ENCODE measurements at places on chromosomes 1 and 21. TPM values are rescaled to one million over a fixed set of nuclear protein-coding genes. Genes with fewer than 3 reads are reported as not detected.

GRCh38 chr1:98947071-98947470 lies 57.6 kb downstream of the PLPPR5 start:
- no peak for DNase-seq

- no peak for DNase-seq
Measured at GRCh38 chr1:116674751-116675150, 7.2 kb upstream of the IGSF3 start.

GRCh38 chr1:239123260-239123659 lies 263.1 kb upstream of the CHRM3 start:
- no peak for DNase-seq

DNA sequence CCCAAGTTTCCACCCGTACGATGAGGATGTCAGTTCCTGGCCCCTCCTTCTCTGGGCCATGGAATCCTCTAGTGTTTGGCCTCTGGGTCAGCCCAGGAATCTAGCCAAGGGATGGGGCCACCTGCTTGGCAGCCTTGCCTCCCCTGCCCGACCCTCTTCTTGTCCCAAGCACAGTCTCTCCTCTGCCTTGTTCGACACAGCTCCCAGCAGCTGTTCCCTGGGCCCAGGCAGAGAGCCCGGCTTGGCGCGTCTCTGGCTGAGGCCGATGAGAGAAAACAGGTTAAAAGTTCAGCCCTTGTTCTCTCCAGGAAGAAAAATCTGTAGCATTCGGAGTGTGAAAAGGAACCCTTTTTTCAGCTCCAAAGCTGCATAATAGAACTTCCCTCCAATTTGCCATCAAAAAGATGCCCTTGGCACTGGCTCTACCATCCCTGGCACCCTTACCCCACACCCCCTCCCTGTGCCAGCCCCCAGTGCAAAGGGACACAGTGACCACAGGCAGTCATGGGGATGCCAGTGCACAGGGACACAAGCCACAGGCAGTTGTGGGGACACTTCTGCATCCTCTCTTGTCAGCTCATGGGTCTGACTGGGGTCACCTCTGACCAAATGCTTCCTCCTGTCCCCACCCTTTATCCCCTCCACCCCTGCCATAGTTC lies 68.4 kb downstream of the EPHB2 start:
- peak; percentile 48 for DNase-seq

- DNase-seq = no peak
Measured at GRCh38 chr1:184176058-184176457, 124.5 kb downstream of the TSEN15 start.

GRCh38 chr21:31295676-31296075 lies 48.4 kb downstream of the TIAM1 start:
- DNase-seq = no peak

- no peak for DNase-seq
Measured at GRCh38 chr1:206908038-206908437, 10.8 kb downstream of the IL24 start.

DNA sequence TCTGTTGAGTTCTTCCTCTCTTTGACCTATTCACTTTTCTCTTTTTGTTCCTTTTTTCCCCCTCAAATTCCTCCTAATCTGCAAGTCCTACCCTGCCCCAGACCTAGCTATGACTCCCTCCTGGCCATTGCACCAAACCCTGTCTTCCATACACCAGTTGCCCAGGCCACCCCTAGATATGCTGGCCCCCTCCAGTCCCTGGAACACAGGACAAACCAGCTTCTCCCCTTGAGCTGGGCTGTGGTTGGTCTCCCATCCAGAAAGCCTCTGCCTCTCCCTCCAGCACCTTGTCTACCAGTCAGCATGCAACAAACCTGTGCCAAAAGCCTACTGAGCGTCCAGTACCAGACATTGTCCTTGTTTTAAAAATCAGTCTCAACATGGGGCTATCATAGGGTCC lies 59.4 kb downstream of the ELK4 start:
- DNase-seq = no peak

Gene GGPS1
- 27.6 TPM for total RNA-seq

DNA sequence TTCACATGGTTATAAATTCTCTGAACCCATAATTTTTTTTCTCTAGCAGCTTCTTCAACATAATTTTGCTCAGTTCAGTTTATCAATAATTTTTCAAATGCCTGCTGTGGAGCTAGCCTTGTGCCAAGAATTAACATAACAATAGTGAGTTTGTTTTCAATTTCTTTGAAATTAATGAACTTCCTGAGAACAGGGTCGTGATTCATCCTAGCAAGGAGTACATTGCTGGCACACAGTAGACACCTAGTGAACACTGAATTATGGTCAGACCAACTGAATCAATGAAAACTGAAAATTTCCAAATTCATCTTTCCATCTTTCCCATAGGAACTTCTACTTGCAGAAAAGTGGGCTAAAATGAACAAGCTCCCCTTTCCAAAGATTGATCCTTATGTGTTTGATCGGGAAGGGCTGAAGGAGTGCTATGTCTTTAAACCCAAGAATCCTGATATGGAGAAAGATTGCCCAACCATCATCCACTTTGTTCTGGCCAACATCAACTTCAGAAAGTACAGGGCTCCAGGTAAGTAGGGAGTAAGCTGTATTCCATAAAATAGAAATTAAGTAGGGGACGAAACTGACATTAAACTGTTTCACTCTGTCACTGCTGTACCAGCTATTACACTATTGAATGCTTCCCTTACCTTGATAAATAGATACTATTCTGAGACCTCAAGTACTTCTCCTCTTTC lies 148.7 kb downstream of the PLA2G4A start:
- no peak for DNase-seq

Gene CITED4
- total RNA-seq = 25.3 TPM

- no peak for DNase-seq
Measured at GRCh38 chr1:246828818-246829217, 102.9 kb downstream of the AHCTF1 start.

Gene ASAP3
- total RNA-seq = 30.6 TPM

Gene CRYBG2
- not detected for total RNA-seq

GRCh38 chr1:111769517-111770146 lies 13.9 kb downstream of the DDX20 start:
- DNase-seq = no peak

- DNase-seq = no peak
Measured at GRCh38 chr1:44408212-44408582, 3.1 kb downstream of the RNF220 start.

- DNase-seq = no peak
Measured at GRCh38 chr1:242206994-242207393, 208.1 kb upstream of the MAP1LC3C start.

- DNase-seq = no peak
Measured at GRCh38 chr1:10662824-10663677, 133.4 kb downstream of the CASZ1 start.

Gene AHCYL1
- total RNA-seq = 45.4 TPM

Gene CDC7
- 0.37 TPM for total RNA-seq

DNA sequence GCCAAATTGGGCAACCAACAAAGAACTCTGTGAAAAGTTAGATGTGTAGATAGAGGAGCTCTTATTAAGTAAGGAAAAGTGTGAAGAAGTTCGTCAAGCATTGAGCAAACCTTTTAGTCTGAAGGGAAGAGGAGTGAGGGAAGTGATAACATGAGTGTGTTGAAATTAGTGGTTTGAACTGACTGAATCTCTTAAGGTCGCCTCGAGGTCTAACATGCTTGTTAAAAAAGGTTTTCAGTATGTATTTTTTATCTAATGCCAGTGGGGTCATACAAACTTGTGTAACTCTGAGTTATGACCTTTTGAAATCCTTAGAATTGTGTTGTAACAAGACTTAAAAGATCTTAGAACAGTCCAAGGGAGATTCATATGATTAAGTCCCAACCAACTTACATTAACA lies 34.1 kb downstream of the SOAT1 start:
- no peak for DNase-seq

Gene LMX1A
- total RNA-seq = not detected

GRCh38 chr1:61109158-61109557 lies 26.8 kb downstream of the NFIA start:
- no peak for DNase-seq

- DNase-seq = no peak
Measured at GRCh38 chr1:60041783-60042182, 31.8 kb downstream of the C1orf87 start.

Gene PADI2
- 0.26 TPM for total RNA-seq

DNA sequence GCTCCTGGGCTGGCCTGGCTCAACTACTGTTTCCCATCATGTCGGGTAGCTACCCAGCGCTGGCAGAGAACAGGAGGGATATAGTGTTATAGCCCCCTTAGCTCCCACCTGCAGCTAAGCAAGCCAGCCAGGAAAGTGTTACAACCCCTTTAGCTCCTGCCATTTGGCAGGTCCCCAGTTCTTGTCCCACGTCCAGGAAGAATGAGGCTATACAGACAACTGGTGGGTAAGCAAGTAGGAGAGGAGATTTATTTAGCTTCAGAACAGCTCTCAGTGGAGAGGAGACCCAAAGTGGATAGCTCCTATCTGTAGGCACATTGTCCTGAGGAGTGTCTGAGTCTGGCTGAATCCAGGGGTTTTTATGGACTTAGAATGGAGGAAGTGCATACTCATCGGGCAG lies 741.1 kb upstream of the B3GALT2 start:
- no peak for DNase-seq

DNA sequence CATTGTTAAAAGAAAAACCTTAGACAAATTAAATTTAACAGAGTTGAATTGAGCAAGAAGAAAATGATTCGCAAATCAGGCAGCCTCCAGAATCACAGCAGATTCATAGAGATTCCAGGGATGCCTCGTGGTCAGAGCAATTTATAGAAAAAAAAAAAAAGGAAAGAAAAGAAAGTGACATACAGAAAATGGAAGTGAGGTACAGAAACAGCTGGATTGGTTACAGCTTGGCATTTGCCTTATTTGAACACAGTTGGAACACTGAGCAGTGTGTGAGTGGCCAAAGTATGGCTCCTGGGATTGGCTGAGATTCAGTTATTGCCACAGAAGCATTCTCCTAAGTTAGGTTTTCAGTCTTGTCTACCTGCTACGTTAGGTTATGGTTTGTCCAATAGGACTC lies 9.1 kb upstream of the C21orf91 start:
- no peak for DNase-seq

Gene ELF3
- 255 TPM for total RNA-seq

DNA sequence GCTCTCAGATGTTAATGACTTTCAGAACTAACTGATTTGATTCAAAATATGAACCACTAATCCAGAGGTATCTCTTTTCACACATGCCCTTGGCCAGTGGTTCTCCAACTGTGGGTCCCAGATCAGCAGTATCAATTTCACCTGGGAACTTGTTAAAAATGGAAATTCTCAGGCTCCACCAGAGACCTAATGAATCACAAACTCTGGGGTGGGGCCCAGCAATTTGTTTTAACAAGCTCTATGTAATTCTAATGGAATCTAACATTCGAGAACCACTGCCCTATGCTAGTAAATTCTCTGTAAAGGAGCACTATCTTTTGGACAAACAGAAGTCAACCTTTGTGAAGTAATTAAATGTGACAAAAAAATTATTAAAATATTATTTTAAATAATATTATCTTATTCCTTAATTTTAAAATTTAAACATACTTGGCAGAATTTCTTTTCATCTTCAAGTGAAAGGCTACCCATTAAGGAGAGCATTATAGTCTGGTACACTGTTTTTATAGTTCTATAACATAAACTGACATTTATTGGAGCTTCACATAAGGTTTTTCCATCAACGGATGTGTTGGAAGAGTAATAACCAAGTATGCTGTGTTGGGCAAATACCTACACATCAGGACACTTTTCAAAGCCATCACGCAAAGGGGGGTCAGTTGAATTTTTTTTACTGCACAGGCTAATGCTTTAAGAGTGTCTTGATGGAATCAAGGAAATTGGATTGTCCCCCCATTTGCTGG lies 130.4 kb downstream of the LHX4 start:
- no peak for DNase-seq

Gene OR6K3
- not detected for total RNA-seq

Gene FCRL4
- not detected for total RNA-seq

DNA sequence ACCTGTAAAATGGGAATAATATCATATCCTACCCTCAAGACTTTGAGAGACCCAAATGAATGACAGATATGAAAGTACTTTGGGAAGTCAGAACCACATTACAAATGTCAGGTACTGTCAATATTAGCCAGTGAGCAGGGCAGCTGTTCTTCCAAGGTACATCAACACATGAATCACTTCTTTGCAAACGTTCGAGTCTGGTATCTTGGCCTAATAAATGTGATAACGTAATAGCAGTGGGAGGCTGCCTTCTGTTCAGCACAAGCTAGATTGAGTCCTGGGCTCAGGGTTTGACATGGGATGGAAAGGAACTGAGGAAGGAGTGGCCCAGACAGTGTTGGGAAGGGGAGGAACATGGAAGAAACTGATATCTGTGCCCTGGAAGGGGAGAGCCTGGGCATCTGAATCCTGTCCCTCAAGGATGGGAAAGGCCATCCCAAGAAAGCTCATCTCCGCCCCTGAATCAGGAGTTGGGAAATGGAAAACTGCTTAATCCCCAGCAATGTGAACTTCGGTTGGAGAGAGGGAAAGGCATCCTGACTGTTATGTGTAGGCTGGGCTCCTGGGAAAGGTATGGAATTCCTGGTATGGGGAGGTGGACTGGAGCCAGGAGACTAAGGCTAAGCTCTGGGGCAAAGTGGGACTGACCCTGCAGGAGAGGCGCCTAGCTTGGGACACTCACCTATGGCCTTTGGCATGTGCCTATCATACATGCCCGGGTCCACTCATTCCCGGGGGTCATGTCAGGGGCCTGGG lies 14.3 kb downstream of the KCNC4 start:
- no peak for DNase-seq

Gene SLFNL1
- total RNA-seq = 0.28 TPM

Gene ASPM
- total RNA-seq = 0.33 TPM

Gene KCNN3
- total RNA-seq = 4.9 TPM

Gene DIRAS3
- total RNA-seq = 11.6 TPM

Gene FAM229A
- 1.8 TPM for total RNA-seq

GRCh38 chr1:62389531-62389930 lies 47.3 kb upstream of the USP1 start:
- no peak for DNase-seq

Gene HAO2
- total RNA-seq = not detected

Gene SPATA21
- total RNA-seq = not detected

- DNase-seq = no peak
Measured at GRCh38 chr1:230156068-230156467, 89.0 kb downstream of the GALNT2 start.

Gene PLEKHG5
- total RNA-seq = 10.0 TPM

- DNase-seq = no peak
Measured at GRCh38 chr21:38236232-38236631, 20.6 kb upstream of the KCNJ15 start.
